Inflammatory macrophage treated with lipopolysaccharide for 1 hour (primary cell): ENCODE measurements at places on chromosomes 7 and 10.

DNA sequence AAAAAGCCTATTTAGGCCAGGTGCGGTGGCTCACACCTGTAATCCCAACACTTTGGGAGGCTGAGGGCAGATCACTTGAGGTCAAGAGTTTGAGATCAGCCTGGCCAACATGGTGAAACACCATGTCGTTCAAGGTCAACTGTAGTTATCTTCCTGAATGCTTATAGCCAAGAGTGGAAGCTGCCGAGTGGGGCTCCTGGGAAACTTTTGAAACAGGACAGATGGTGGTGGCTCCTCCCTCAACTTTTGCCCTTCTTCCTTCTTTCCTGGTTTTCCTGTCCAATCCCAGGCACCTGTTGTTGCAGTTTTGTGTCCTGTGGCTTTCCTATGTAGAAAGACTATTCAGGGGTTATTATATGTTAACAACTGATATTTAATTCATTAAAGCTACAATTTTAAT lies 8.7 kb upstream of the PPIA start:
- DNase-seq = no peak

DNA sequence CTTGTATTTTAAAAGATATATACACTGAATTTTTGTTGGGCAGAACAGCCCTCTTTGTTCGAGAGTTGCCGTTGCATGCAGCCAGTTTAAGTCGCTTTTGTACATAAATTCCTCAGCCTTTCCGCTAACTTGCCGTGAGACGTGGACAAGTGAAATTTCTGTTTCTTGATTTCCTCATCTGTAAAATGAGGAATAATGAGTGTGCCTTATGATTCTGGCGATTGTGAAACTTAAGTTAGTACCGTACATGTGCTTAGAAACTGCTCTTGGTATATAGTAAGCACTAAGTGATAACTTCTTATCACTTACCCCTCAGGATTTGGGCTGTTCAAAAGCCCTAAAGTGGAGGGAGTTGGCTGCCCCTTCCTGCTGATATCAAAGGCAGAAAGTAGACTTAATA lies 1.4 kb downstream of the CCNJ start:
- DNase-seq = peak; percentile 76

GRCh38 chr7:157493017-157493416 lies 156.2 kb downstream of the DNAJB6 start:
- no peak for DNase-seq

DNA sequence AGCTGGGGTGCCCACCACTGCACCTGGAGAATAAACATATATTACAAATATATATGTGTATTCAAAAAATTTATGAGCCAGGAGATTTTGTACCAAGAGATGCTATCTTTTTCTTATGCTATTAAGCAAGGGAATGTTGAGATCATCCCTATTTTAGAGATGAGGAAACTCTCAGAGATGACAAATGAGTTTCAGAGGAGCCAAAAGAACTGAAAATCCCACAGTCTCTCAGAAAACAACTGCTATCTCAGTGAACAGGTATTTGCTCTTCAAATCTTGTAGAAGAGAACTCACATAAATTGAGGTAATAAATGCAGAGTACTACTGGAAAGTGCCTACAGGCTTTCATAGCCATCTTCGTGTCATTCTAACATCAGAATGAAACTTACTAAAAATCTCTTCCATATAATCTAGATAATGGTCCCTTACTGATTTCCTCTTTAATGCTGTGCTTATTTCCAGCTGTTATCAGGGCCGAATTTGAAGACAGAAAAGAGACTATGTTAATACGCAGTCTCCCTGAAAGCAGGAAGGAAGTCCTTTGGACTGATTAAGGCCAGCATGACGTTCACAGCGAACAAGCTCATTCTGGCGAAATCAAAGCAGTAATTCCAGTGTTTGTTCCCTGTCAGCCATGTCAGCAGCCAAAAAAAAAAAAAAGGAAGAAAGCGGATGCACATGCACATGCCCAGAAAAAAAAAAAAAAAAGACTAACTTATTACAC lies 29.4 kb upstream of the ANAPC16 start:
- peak; percentile 89 for DNase-seq

DNA sequence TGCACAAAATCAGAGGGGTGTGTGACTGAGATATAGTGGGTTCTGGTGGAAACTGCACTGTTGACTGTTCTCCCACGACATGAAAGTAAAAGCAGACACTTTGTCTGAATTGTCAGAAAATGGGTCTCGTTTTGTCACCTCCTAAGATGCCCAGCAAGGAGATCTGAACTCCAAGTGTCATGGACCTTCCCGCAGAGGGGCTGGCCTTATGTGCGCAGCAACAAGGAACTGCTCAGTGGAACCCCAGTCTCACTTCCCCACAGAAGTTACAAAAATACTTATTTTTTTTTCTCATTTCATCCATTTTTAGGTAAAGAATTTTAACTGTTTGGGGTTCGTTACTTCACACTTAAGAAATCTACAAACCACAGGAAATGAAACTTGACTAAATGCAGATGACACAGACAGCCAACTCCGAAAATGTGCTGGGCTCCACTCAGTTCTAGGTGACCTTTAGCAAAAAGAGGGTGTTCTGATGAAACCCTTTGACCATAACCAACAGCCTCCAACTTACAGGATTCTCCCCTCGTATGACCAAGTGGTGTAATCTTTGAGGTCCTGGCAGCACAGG lies 115.0 kb downstream of the FAM107B start:
- DNase-seq = peak; percentile 77

DNA sequence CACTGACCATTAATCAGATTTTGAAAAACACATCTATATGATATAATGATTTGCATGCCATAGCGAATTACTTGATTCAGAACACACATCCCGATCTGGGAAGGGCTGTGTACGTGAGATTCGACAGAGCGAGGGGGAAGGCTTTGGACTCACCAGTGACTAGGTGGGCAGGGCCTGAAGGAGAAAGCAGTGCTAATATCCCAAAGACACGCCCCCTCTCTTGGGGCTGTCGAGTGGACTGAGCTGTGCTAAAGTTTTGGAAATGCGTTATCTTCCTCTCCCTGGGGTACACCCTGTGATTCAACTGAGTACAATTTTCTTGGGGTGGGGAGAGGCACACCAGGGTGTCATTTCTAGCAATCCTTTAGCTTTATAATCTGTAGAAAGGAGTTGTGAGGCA lies 1.8 kb downstream of the LRRC17 start:
- no peak for DNase-seq

DNA sequence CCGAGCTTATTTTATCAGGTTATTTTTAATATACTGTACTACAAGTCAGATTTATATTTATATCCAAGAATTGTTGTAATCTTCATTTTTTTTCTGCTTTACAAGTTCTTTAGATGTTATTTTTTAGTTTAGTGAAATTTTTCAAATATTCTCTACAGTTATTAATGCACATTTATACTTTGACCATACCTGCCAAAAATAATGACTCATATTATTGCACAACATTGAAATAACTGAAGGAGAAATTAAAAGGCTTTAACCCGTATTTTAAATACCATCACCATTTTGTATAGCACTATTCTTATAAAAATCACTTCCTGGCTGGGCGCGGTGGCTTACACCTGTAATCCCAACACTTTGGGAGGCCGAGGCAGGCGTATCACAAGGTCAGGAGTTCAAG lies 278.5 kb downstream of the BICC1 start:
- no peak for DNase-seq

DNA sequence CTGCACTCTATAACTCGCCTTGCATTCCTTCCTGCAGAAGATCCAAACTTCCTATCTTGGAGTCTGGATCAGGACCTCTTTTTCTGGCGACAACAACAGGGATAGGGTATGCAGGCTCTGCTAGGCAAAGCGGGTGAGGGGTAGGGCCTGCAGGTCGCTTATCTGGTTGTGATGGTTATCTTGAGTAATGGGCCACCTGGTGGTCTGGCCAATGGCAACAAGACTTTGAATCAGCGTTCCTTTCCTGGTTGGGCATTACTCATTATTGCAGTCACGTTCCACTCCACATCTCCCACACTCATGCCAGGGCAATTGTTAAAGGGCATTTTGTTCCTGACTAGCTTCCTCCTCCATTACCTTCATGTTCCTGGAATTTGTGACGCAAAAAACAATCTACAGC lies 48.4 kb upstream of the PLXDC2 start:
- no peak for DNase-seq

GRCh38 chr10:6065406-6065805 lies 3.2 kb upstream of the IL2RA start:
- no peak for DNase-seq

GRCh38 chr10:21292763-21293517 lies 232.5 kb downstream of the SKIDA1 start:
- peak; percentile 35 for DNase-seq

- no peak for DNase-seq
Measured at GRCh38 chr10:30606313-30606712, 23.2 kb downstream of the LYZL2 start.

- DNase-seq = no peak
Measured at GRCh38 chr7:151455690-151456089, 15.7 kb upstream of the CRYGN start.

DNA sequence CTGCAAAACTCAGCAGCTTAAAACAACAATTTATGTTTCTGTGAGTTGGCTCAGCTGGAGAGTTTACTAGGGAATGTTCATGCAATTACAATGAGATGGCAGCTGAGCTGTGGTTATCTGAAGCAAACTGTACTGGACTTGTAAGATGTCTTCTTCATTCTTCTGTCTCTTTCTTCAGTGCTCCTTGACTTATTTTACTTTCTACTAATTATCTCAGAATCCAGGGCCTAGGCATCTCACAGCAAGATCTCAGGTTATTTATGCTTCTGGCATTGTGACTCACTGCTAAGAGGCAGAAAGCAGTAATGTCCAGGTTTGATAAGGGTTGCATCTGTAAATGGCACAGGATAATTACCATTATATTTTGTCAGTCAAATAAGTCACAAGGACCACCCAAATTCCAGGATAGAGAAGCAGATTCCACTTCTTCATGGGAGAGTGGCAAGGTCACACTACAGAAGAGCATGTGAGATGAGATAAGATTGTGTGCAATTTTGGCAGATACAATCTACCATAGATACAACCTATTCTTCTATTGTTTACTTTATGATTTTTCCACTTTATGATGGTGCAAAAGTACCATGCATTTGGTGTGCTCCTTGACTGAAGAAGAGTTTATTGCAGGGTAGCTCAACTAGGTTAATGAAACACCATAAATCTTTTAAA lies 16.8 kb downstream of the VIM start:
- DNase-seq = no peak

DNA sequence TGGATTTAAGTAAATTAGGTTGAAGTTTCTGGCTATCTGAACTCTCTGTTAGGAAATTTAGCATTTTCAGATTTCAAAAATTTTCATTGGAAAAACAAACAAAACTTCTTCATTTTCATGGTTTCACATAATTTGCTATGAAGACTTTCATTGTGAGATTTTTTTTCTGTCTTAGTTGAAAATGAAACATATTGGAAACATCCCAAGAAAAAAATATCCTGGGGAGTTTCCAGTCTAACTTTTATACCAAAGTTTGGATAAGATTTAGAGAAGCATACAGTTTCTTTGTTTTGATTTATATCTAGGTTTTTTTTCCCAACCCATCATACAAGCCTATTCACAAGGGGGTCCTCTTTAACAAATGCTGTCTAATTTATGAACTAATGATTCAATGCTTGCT lies 300.5 kb upstream of the SEMA3A start:
- DNase-seq = no peak

- DNase-seq = no peak
Measured at GRCh38 chr7:34488766-34489165, 169.3 kb upstream of the NPSR1 start.

DNA sequence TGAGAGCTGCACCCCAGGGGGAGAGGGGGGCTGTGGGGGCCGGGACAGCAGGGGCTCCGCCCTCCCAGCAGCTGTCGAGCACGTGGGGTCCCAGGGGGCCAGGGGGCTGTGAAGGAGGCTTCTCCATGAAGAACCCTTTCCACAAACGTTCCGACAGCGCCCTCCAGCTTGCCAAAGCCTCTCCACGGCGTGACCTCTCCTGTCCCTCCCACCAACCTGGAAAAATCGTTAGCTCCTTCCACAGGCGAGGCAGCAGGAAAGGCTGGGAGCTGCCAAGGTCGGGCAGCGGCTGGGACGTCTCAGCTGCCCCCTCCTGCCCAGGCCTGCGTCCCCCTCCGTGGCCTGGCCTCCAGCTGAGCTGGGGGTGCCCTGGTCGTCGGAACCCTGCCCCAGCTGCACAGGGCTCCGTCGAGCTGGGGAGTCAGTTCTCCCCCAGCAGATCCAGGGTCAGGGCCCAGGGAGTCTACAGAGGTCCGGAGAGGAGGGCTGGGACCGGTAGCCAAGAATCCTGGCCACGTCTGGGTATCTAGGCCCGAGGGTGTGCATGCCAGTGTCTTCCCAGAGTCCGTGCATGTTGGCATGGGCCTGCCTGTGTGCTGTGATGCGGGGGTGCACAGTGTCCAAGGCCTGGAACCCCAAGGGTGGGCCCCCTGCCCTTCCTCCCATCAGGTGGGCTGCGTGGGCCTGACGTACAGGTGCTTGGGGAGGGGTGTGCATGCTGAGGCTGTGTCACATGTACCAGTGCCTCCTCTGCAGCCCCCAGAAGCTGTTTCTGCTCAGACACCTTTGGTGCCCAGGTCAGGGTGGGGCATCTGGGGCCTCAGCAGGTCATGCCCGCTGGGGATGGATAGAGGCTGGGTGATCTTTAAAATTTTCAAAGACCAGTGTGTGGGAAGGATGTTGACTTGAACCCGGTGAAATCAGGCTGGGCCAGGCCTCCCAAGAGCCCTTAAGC lies 66.5 kb downstream of the UNCX start:
- no peak for DNase-seq

- no peak for DNase-seq
Measured at GRCh38 chr7:139034855-139035585, 822 bp downstream of the ZC3HAV1L start.

GRCh38 chr7:156768698-156769472 lies 124.1 kb downstream of the LMBR1 start:
- DNase-seq = no peak

- DNase-seq = no peak
Measured at GRCh38 chr7:122468945-122469344, 164.4 kb upstream of the FEZF1 start.

GRCh38 chr10:6236349-6237198 lies 33.8 kb downstream of the PFKFB3 start:
- no peak for DNase-seq

DNA sequence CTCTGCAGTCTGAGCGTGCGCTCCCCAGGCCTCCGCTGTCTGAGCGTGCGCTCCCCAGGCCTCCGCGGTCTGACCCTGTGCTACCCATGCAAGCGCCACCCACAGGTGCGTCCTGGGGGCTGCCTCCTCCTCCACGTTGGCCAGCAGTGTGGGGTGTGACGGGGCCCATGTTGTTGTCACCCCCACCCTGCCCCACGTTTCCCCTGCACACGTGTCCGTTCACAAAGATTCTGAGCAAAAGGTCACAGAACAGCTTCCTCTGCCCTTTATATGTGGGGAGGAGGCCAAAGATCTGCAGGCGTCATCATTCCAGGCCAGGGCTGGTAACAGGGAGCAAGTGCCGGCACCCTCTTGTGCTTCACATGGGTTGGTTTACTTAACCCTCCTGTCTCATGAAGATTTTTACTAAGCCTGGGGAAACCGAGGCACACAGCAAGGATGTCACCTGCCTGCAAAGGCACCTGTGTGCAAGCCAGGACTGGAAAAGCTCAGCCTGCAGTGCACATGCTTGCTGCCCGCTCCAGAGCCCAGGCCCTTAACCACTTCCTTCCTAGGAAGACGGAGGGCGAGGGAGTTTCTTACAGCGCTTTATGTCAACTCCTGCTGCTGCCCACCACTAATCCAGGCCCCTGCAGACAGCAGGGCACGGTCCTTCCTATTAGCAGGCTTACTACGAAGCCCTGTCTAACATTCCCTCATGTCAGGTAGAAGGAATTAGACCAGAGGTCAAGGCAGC lies 4.8 kb downstream of the GPR146 start:
- DNase-seq = no peak
